ENCODE measurements at places on chromosomes 3 and 15.

DNA sequence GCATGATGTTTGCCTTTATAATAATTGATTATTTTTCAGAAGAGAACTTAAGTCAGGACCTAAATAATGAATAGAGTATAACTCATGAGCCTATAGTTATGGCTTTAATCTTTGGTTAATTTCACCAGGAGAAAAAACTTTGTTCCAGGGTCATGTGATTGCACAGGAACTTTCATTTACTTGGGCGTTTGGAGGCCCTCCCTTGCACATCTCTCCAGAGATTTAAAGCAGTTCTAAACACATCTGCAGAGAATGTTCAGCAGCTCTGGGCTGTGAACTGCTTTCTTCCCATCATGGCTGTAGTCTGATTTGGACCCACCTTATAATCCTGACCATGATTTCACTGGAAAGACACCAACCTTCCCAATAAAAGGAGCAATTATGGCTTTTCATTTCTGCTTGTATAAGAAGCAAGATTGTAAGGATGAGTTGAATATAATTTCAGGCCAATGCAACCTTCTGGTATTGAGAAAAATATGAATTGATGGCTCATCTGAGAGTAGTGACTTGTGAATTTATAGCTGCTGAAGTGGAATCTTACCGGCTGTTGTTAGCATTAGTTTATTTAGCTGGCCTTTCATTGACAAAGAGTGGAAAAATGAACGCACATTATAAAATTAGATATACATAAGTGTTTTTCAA is 80.9 kb upstream of the PRTG start:
- DNase-seq: no peak

- no peak for DNase-seq
These were observed 1.1 kb downstream of the MCF2L2 start for GRCh38 chr3:183427196-183427875.

DNA sequence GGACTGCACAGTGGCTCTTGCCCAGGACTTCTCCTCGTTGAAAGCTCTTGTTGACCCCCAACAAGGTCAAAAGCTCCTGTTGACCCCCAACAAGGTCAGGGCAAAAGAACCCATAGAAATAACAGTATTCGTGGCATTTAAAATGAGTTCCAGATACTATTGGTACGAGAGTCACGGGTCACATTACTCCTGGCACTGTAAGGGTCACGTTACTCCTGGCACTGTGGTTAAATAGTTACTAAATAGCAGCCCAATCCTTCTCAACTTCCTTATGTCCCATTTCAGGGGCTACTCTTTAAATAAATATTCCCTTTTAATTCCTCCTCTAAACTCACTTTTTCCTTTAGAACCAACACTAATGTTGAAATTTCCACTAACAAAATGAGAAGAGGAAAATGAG is 18.2 kb upstream of the ADCY5 start:
- no peak for DNase-seq

GRCh38 chr3:43539321-43539720 is 82.5 kb downstream of the ANO10 start:
- no peak for DNase-seq

GRCh38 chr3:149199474-149199873 is 22.2 kb downstream of the CP start:
- no peak for DNase-seq

DNA sequence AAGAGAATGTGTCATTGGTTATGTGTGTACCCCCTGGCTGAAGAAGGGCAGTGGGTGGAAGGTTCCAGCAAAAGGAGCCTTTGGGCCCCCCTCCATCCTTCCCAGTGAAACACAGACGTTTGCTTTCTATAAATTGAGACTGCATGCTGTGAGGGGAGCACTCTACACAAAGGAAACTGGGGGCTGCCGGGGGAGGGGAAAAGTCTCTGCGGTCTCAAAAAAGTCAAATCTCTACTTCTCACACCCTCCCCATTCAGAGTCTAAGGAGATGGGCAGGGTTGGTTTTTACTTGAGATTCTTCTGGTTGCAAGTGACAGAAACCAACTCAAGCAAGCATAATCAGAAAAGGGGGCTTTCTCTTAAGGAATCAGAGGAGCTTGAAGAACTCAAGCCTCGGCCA is 50.1 kb upstream of the TLE3 start:
- no peak for DNase-seq

DNA sequence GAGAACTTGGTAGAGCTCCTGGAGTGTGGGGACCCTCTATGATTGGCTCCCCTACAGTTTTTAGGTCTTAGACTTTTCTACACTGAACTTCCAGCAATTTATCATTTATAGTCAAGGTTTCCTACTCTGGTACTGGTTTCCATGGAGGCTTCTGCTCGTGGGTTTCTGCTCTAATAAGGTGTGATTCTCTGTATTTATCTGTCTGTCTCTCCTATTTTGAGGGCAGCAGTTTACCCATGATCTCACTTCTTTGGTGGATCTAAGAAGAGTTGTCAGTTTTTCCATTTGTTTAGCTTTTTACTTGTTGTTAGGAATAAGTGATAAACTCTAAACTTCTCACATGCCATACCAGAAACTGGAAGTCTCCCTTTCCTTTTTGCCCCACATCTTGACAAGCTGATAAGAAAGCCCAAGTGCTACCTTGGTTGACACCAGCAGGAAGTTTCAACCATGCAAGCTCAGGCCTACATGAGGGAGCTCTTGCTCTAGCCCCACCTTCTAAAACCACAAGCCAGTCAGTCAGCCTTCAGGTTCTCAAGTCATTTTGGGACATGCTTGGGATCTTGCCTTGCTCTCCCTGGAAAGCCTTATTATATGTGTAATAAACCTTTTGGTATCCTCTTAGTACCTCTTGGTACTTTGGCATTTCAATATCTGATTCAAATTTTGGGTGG is 10.0 kb downstream of the TIMMDC1 start:
- no peak for DNase-seq

DNA sequence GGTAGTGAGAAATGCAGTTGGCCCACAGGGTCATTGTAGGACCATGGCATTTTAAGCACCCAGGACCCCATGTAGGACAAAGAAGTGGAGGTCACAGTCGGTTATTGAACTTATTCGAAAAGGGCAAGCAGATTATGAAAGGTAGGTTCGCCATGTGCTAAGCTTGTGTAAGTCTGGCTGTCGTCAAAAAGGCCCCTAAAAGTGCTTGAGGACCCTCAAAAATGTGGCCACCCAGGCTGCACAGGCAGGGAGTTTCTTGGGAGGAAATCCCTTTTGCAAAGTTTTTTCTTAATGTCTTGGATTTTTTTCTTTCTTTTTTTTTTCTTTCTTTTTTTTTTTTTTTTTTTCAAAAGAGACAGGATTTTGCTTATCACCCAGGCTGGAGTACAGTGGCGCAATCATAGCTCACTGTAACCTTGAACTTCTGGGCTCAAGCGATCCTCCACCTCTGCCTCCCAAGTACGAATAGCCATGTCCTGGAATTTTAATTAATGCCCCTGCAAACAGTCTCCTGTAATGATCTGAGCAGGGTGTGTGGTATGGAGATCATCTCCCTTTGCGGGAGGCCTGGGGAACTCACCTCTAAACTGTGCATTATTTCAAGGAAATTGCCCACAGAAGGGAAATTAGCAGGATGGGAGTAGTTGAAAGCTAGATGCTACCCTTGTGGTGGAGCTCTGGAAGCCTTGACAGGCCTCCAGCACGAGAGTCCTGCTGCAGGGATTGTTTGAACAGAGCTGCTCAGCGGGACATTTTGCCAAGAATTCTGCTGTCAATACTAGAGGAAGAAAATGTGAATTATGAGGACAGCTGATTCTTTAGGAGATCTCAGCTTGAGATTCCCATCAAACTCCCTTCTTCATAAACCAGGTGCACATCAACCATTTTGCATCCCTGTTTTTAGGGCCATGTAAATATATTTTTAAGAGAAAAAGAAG is 28.4 kb downstream of the THSD4 start:
- DNase-seq: no peak

- DNase-seq: no peak
These were observed 96.8 kb downstream of the ANXA2 start for GRCh38 chr15:60301024-60301423.

DNA sequence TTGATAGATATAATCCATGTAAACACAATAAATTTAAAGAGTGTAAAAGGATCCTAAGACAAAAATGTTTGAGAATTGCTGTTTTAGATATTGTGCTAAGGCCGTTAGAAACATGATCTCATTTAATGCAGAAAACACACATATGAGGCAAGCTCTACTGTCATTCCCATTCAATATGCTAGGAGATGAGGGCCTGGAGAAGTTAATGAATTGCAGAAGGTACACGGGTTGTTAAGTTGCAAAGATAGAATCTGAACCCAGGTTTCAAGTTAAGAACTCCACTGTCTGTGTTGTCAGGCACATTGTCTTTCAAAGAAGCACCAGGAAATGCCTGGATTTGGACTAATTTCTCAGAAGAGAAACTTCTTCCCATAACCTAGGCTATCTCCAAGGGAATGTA is 65.1 kb upstream of the SAMMSON start:
- no peak for DNase-seq

DNA sequence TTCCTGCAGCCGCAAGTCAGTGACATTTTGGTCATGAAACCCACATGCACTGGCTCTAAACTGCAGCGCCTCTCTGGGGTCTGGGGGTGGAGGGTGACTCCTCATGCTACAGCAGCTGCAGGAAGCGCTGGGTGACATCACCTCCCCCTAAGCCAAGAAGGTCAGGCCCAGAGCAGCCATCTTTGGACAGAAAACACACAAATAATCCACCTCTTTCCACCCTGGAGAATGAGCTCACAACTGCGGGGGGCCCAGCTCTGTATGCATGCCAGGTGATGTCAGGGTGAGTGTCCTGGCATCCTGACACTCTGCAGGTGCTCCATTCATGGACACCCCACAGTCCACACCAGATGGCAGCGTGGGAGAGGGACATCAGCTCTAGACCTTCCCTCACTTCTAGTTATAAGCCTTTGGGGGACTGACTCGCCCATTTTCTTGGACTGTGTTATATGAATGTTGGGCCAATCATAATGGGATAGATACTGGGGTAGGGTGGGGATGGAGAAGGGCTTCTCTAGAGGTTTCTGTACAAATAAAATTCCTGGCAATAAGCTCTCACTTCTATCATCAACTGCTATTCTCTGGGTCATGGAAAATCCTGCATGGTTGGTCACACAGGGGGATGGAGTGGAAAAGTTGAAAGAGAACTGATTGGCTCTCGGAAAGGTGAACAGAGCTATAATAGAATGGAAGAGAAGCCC is 70.7 kb upstream of the THBS1 start:
- no peak for DNase-seq

DNA sequence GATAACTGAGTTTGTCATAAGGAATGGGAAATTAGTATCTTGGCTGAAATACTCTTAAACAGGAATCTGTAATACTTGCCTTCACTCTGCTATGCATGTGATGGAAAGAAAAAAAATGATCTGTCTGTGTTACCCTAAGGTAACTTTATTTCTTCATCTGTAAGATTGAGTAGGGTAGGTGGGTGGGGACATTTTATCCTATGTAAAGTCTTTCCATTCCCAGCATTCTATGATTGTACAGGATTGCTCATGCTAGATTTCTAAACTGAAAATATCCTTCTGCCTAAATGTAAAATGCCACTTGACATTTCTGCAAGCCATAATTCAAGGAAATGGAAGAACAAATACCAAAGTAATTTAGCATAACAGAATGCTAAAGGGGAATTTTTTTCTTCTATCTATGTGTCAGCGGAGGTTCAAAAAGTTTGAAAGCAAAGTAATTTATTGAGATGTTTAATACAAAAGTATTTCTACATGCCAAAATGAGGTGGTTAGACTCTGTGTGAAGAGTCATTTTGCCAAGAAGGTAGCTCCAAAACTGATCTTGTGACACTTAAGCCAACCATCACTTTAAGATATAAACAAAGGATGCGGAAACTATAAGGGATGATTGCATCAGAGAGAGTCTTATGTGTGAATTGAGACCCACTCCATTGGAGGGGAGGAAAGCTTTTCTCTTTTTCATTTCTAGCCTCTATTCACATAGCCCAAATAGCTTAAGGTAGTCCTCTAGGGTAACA is 46.6 kb upstream of the SERPINI2 start:
- DNase-seq: no peak

GRCh38 chr3:156396851-156397250 is 158.1 kb downstream of the SSR3 start:
- DNase-seq: no peak

GRCh38 chr3:171770689-171771620 is 39.3 kb downstream of the PLD1 start:
- no peak for DNase-seq

- DNase-seq: no peak
These were observed 342.7 kb upstream of the SATB1 start for GRCh38 chr3:18767756-18768303.

- DNase-seq: no peak
These were observed 7.2 kb downstream of the PRR23C start for GRCh38 chr3:139037478-139037877.

DNA sequence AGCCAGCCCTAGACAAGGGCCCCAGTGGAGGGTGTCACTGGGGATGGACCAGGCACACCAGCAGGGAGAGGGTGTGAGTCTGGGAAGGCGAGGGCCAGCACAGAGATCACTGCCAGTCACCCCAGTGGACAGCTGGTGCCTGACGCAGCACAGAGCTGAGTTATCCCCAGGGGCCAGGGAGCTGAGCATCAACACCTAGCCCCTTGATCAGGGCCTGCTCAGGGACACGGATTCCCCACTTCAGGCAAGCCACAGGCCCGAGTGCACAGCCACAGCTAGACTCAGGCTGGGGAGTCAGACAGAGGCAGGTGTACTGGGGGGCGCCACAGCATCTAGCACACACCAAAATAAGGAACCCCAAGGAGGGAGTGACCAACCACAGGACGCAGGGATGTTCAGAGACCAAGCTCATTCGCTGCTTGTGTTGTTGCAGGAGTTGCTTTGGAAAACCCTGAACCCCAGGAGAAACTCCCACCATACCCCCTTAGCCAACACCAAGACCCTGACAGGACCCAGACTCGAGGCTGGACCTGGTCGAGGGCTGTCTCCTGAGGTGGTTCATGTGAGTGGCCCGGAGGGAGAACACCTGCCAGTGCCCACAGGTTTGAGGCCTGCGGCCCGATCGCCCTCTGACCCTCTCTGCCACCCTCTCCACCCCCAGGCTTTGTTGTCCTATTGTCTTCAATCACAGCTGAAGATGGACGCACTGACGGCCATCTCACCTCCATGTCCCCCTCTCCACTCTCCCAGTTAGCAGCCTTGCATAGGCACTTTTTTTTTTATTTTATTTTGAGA is 146.8 kb downstream of the TPRA1 start:
- no peak for DNase-seq

DNA sequence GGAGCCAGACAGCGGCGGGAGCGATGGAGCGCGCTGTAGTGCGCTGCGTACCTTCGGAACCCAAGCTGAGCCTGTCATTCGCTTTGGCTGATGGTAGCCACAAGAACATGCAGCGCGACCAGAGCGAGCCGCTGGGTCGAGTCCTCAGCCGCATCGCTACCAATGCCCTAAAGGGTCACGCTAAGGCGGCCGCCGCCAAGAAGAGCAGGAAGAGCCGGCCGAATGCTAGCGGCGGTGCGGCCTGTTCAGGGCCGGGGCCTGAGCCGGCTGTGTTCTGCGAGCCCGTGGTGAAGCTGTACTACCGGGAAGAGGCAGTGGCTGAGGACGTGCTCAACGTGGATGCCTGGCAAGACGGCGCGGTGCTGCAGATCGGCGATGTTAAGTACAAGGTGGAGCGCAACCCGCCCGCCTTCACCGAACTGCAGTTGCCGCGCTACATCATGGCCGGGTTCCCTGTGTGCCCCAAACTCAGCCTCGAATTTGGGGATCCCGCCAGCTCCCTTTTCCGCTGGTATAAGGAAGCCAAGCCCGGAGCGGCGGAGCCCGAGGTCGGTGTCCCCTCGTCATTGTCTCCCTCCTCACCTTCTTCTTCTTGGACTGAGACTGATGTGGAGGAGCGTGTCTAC is 498 bp downstream of the PDE12 start:
- DNase-seq: peak; percentile 1

- peak; percentile 67 for DNase-seq
These were observed 103.7 kb downstream of the FRMD4B start for GRCh38 chr3:69282181-69282580.
